ENCODE measurements at places on chromosomes 1 and 21. TPM values are rescaled to one million over a fixed set of nuclear protein-coding genes. Genes with fewer than 3 reads are reported as not detected.

HSF2BP gene
- total RNA-seq: 3.9 TPM

SERTAD4 gene
- total RNA-seq: 8.3 TPM

RGS1 gene
- 4.5 TPM for total RNA-seq

DNA sequence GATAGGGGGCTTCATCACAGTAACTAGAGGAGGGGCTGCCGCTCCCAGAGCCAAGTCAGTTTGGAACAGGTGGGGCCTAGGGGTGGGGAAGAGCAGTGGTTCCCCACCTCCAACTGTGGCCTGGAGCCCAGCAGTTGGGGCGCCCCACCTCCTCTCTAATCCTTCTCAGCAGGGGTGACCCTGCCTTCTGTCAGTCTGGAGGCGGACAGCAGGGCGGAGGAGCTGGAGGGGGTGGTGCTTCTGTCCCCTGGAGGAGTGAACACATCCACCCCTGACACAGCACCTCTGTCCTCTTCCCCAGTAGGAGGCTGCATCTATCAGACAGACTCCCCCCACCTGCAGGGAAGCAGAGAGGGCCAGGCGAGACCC lies 73.8 kb downstream of the MRPL37 start:
- no peak for DNase-seq

DNA sequence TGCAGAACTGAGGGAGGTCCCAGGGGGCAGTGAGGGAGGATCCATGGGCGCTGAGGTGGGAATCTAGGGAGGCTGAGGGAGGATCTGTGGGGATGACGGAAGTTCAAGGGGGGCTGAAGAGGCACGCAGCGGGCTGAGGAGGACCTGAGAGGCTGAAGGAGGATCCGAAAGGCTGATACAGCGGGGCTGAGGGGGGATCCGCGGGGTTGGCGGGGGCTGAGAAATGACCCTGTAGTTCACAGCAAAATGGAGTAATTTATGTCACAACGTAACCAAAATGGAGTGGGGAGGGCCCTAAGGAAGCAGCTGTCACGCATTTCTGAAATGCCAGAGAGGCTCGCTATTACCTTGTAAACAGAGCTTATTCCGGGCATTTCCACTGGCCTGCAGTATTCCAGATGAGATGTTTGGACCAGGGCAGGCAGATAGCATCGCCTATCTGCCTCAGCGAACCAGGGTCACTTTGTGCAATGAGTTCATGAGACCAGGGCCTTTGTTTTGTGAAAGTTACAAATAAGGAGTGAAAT lies 926 bp upstream of the MRPL55 start:
- DNase-seq: no peak

DNA sequence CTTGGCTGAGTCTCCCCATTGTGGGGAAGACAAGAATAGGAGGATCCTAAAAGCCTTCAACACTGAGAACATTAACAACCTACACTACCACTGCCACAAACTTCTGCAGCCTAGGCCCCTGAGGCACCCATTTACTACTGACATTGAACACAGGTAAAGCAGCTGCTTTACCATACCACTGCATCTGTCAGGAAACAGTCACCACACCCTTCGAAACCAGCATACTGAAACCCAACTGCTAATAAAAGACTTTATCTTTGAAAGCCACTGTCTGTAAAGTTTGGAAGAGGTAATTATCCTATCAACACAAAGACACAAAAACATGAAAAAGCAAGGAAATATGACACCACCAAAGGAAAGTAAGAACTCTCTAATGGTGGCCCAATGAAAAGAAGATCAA lies 7.4 kb downstream of the IFNAR1 start:
- no peak for DNase-seq

GRCh38 chr1:85019994-85020393 lies 23.1 kb upstream of the MCOLN2 start:
- DNase-seq: no peak

All from H4 (cell line).